Cardiac ventricle fibroblast (primary cell): ENCODE measurements at places on chromosomes 16 and 17. TPM values are rescaled to one million over a fixed set of nuclear protein-coding genes. Genes with fewer than 3 reads are reported as not detected.

KRTAP2-2 gene
- not detected in 2 replicates for total RNA-seq

KCNJ18 gene
- not detected in 2 replicates for total RNA-seq

NPW gene
- total RNA-seq = 2.9 and 6.9 TPM in 2 replicates

TBC1D3H gene
- total RNA-seq = not detected in 2 replicates

SLC5A11 gene
- 1.8 TPM in 1 of 2 replicates, not detected in the other for total RNA-seq

PABPN1L gene
- total RNA-seq = not detected in 2 replicates

C1QTNF1 gene
- total RNA-seq = 587 and 650 TPM in 2 replicates

EXOC7 gene
- total RNA-seq = 44.9 and 59.0 TPM in 2 replicates
